ENCODE measurements at places on chromosomes 3 and 15. TPM values are rescaled to one million over a fixed set of nuclear protein-coding genes. Genes with fewer than 3 reads are reported as not detected.

DNA sequence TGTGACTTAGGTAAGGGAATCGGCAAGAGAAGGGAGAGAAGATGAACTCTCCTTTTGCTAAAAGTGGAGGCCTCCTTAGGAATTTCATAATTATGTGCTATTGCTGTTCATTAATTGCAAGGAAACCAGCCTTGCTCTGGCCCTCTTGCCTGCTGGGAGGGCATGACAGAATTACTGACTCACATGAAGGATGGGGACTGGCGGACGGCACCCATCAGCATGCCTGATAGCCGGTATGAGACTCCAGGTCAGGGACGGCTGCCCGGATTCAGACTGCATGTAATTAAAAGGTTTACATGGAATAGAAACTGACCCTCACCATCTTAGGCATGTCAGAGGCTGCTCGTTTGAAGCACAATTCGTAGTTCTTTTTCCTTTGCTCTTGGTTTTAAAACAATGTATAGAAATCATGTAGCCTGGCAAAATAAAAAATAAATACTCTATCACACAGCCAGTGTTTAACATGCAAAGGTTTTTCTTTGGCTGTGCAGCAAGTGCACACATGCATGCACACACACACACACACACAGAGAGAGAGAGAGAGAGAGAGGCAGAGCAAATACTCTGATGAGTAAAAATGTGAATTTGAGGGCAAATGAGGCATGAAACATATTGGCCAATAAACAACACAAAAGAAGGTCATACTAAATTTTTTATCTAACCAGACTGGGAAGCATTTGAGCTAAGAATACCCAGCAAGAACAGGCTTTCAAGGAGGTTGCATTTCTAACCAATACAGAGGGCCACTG lies 82.7 kb downstream of the FOXB1 start:
- no peak for DNase-seq

DNA sequence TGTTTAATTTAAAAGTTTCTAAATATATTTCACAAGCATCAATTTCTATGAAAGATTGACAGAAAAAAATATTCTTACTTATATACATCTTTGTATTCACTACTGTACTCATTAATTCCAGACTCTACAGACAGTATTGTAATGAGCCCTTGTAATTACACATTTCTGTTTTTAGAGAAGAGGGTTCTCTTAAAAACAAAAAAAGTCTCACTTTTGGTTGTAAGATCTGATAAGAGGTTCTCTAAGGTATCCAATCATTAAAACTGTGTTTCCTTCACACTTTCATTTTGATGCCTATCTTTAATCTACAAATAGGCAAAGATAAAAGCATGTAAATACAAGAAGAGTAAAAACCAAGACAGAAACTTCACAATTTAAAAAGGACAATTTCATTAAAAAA lies 75.6 kb downstream of the FBXL22 start:
- DNase-seq = no peak

DNA sequence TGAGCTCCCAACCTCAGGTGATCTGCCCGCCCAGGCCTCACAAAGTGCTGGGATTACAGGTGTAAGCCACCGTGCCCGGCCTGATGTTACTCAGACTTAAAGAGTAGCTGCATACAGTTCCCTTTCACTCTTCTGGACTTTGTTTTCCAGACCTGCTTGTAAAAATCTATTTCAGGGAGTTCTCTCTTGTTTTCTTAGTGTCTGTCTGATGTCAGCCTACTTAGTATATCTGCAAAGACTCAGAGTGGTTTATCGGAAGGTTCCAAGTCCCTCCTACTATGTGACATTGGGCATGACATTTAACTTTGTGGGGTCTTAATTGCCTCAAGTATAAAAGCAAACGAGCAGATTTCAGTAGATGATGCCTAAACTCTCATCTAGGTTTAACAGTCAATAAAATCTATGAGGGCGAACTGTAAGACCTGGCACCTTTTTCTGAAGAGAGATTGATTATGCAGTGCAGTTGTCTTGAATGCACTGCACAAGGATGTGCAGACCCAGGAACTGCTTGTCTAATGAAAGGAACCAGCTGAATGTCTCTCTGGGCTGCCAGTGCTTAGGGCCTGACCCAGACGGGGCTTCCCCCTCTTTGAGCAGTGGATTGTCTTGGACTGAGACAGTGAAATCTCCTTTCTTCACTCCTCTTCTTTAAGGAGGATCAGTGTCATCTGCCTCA lies 301.4 kb downstream of the PTPRG start:
- DNase-seq = no peak

- DNase-seq = no peak
Measured at GRCh38 chr15:70902107-70902506, 9.5 kb downstream of the LRRC49 start.

DNA sequence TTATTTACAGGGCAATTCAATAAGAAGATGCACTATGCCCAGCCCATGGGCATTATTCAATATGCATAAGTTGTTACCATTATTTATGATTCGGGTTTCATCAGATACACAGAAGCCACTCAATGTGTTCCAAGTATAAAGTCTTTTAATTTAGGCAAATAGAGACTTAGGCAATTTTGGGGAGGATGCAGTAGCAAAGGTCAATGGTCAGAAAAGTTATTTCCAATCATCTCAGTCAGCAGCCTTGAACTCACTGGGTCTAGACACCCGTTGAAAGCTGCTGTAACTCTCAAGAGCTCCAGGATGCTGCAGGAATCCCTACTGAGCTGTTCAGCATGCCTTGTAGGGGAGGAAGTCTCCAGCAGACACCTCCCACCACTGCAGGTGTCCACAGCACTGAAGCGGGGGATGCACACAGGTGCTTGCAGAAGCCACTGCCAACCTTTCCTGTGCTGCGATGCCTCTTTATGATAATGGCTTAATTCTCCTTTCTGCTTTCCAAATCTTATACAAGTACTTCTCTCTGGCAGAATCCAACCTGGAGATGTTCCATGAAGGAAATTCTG lies 155.0 kb upstream of the SUCLG2 start:
- no peak for DNase-seq

- DNase-seq = no peak
Measured at GRCh38 chr15:88624156-88624970, 3.2 kb downstream of the AEN start.

- no peak for DNase-seq
Measured at GRCh38 chr15:51323749-51324148, 14.6 kb downstream of the CYP19A1 start.

- no peak for DNase-seq
Measured at GRCh38 chr15:82900511-82901060, 51.9 kb downstream of the HOMER2 start.

Gene STAC
- total RNA-seq = 0.51 TPM

DNA sequence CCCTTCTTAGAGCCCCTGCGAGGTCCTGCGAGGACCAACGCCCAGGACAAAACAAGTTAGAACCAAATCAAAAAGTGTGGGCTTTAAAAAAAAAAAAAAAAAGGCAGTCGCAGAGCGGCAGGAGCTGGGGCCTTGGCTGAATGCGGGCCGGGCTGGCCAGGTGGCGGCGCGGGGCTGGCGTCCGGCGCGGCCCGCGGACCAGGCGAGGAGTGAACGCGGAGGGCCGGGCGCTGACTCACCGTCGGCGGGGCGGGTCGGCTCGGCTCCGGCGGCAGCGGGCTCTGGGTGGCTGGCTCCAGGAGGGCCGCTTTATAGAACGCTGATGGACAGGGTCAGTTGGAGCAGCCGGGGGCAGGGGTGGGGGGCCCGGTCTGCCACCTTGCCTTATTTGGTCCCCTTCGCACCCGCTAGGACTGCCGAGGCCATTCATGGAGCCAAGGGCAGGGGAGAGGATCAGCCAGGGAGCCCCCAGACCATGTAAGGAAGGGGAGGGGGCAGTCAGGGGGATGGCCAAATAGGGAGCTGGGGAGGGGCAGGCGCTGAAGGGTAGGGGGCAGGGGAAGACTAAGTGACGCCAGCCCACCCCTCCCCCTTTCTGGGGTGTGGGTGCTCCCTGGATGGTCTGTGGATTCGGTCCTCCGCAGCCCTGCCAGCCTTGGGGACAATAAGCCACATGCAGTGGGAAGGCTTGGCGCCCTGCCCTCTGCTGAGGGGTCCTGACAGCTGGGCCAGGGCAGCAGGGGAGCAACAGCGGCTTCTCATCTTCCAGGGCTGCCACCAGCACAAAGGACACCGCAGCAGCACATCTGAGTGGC lies at the start of gene ACTC1:
ACTC1 (minus strand) TSS at position 283 of the 815 bp plus-strand sequence. CDS start 741 bp downstream, outside the sequence.
- DNase-seq = peak; percentile 89

- DNase-seq = no peak
Measured at GRCh38 chr15:77475001-77475400, 54.3 kb downstream of the HMG20A start.

GRCh38 chr3:196849180-196849741 lies 18.5 kb upstream of the SENP5 start:
- DNase-seq = no peak

GRCh38 chr3:127454051-127454450 lies 136.5 kb downstream of the TPRA1 start:
- DNase-seq = peak; percentile 51

DNA sequence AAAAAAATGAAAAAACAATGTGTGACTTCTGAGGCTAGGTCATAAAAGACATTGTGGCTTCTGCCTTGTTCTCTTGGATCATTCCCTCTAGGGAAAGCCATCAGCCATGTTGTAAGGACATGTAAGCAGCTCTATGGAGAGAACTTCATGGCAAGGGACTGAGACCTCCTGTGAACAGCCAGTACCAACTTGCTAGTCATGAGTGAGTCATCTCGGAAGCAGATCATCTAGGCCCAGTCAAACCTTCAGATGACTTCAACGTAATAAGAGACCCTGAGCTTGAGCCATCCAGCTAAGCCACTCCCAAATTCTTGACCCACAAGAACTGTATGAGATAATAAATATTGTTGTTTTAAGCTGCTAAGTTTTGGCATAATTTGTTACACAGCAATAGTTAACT lies 4.9 kb downstream of the MON1A start:
- DNase-seq = no peak

Gene ASB14
- 5.8 TPM for total RNA-seq

Gene CFAP91
- 0.57 TPM for total RNA-seq

DNA sequence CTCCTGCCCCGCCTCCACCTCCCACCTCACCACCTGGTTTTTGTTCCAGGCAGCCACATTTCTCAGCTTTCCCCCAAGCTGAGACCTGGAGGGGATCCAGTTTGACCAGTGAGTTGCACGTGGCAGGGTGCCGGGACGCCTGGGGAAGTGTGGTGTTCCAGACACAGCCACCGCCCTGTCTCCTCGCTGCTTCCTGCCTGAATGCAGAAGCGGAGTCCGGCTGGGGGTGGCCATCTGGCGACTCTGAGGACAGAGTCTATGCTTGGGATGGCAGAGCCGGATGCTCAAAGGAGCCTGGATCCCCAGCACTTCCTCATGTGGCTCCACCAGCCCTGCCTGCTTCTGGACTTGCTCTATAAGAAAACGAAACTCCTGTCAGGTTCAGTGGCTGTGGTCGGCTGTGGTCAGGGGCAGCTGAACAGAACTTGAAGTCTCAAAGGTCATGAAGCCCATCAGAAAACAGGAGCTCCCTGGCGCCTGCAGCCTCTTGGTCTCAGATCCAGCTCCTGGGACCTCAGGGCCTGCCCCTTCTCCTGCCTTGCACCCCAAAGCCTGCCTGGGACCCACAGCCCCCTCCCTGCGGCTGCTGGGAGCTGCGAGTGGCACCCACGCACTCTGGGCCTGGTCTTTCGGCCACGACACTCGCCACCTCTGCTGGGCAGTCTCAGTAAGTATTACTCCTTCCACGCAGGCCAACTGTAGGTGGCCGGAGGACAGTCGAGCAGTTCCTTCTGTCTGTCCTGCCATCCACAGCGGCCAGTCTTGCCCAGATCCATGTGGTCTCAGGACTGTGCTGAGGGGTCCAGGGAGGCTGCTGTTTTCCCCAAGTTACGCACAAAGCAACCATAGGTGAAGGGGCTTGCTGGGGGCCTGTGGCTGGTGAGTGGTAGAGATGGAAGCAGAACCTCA lies 112.8 kb upstream of the MEF2A start:
- peak; percentile 93 for DNase-seq

DNA sequence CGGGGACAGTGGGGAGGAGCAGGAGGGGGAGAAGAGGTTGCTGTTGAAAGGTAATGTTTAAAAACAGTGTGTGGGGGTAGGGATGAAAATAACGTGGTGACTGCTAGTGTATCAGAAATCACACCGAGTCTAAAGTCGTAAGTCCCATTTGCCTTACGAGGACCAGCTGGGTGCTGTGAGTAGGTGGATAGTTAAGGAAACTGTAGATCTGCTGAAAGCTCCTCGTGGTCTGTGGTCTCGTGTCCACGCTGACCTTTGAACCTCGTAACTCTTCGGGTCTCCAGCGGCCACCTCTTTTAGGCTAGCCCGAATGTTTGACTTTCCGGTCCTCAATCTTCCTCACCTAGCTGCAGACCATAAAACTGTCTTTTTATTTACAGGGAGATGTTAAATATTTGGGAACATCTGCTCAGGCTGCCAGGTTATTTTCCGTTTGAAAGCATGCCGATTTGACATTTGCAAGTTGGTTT lies 29.3 kb upstream of the ST3GAL6 start:
- DNase-seq = no peak

- no peak for DNase-seq
Measured at GRCh38 chr3:167830007-167830406, 94.5 kb downstream of the SERPINI1 start.

DNA sequence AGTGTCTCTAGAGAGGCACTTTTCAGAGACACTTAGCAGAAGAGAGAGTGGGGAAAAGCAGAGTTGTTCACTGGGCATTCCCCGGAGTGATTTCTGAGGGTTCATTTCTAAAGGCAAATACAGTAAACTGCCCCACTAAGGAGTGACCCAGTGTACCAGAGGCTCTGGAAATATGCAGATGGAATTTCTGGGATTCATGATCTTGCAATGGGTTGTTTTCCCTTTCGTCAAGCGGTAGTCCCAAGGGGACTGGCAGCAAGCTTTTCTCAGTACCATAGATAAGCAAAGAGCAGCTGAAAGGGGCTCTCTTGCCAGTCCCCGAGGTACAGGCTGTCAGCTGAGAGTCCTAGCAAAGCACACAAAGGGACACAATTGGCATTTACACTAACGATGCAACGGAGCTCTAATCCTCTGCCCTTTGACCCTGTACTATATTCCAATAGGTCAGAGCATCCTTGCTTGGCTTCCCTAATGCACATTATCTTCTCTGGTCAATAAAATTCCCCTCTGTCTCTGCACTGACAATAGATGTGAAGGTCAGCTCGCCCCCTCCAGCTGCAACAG lies 155.6 kb downstream of the SEMA6D start:
- DNase-seq = no peak

Measured in cardiac septum (tissue), 1 donor.